ENCODE measurements at places on chromosomes 5 and 9. TPM values are rescaled to one million over a fixed set of nuclear protein-coding genes. Genes with fewer than 3 reads are reported as not detected.

SVEP1 gene
- polyA plus RNA-seq, result 16.9 TPM

- no peak for DNase-seq
Measured at GRCh38 chr5:160506006-160507004, 84.7 kb downstream of the PTTG1 start.

GRCh38 chr9:26369093-26369492 is 523.5 kb downstream of the CAAP1 start:
- DNase-seq, result no peak

DNA sequence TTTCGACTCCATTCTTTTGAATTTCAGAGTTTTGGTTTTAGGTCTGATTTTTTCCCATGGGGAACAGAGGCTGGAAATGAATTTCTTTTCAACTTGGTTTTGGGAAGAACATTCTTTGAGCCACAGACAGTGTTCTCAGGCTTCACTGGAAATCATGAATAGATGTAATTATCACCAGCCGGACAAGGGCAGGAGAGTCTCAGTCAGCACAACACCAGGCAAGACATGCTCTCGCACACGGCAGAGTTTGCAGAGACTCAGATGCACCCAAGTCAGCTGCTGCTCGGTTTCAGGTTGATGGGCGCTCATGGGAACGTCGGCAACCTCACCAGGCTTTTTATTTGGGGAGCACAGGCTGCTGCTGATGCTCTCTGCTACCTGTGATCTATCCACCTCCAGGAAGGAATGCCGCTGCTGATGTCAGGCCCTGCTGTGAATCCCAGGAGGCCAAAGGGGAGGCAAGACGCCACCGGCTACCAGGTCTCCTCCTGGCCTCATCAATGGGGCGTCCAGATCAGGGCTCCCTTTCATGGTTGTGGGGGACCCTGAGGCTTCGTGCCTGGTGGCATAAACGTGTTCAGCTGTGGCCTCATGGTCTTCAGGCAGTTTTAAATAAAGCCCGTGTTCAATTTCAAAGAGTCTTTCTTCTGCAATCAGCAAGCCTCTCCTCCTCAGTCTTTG is 332.3 kb upstream of the IRX4 start:
- no peak for DNase-seq

NRARP gene
- 3.8 TPM for polyA plus RNA-seq

SAXO1 gene
- polyA plus RNA-seq, result 0.11 TPM

ARSK gene
- 7.1 TPM for polyA plus RNA-seq

C9 gene
- polyA plus RNA-seq, result 0.22 TPM

- DNase-seq, result no peak
Measured at GRCh38 chr5:156178117-156178516, 148.8 kb upstream of the SGCD start.

- no peak for DNase-seq
Measured at GRCh38 chr5:151707567-151707966, 20.9 kb upstream of the SPARC start.
